CD4-positive, alpha-beta T cell (primary cell): ENCODE measurements at places on chromosomes 12 and 14.

DNA sequence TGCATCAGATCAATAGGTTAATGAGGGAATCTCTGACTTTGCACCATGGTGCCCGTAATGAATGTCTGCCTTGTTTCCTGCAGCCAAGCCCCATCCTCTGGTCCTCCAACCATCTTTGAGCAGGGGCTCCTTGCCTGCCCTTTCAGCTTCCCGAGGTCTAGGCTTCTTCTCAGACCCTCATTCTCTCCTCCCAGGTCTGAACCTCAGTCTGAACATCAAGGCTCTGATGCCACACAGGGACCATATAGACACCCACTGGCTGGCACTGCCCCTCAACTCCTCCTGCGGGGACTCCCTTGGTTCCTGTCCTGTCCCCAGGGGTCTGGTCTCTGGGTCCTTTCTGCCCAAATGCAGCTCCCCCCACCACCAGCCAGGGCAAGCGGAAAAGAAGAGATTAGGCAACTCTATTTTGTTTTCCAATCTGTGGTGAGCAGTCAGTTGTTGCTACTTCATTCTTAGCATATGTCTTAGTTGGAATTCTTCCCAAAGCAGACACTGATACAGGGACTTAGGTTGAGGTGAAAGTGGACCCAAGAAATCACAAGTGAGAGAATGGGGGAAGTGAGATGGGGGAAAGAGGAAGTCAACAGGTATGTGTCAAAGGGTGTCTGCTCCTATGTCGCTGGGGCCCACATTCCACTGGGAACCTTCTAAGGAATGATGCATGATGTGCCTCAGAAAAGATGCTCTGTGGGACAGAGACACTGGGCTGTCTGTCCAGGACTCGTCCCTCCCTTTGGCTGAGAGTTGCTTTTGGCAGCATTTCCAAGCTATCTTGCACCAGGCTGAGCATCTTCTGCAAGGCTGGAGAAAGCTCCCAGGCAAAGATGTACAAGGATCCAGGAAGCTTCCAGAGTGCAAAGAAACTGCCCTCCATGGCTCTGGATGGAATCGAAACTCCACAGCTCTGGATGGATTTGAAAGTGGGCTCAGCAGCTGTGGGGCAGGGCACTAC, 1096.5 kb upstream of the TMEM132C start:
- peaks cover 8% of the 10 kb centered on the region for H3K4me1 ChIP-seq
- no peak overlapping the region for H3K27ac ChIP-seq
- H3K4me3 ChIP-seq = no peak overlapping the region
- peaks cover 3% of the 10 kb centered on the region for H3K27me3 ChIP-seq

DNA sequence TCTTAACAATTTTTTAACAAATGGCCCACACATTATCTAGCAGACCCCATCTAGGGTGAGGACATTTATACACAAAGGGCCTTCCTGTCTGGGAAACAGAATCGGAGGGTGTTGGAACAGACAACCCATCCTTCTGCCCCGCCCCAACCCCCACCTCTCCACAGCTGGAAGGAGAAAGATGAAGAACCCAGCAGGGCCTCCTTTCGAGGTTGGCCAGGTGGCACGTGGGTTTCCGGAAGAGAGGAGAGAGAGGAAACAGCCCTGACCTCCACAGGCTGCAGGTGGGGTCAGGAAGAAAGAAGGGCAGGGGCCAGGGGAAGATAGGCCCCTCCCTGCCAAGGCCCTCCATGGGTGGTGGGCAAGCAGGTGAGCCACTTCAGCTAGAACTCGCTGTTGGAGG, 57.2 kb downstream of the LRRC74A start:
- peaks cover 6% of the 10 kb centered on the region for H3K4me1 ChIP-seq
- no peak overlapping the region for H3K4me3 ChIP-seq
- no peaks in the 10 kb centered on the region for H3K36me3 ChIP-seq
- no peak overlapping the region for H3K27ac ChIP-seq
- H3K27me3 ChIP-seq = no peaks in the 10 kb centered on the region

GRCh38 chr12:69052613-69053408, 119.8 kb upstream of the CPM start:
- no peak overlapping the region for H3K4me3 ChIP-seq
- no peaks in the 10 kb centered on the region for H3K4me1 ChIP-seq
- H3K27ac ChIP-seq = no peak overlapping the region
- no peak for DNase-seq

DNA sequence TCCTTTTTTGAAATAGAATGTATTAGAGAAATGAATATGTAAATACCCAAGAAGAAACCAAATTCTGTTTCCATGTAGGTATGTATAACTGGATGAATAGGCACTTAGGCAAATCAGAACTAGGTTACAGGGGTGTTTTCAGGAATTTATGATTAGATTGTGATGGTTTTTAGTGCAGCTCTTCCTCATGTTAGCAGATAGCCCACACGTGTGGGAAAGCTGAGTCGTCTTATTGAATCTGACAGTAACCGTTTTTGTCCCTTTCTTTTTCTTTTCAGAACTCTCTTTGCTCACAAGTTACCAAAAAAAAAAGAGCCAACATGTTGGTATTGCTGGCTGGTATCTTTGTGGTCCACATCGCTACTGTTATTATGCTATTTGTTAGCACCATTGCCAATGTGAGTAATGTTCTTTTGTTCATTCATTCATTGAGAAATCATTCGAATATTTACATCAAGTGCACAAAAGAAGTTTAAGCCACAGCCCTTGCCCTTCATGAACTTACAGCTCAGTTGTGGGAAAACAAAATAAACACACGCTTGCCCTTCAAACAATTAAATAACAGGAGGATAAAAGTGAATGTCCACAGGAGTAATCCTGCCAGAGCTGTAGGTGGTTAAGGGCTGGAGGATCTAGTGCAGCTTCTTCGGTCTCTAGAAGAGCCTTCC, 14.8 kb downstream of the EMP1 start:
- no peak for DNase-seq
- H3K36me3 ChIP-seq = no peaks in the 10 kb centered on the region
- H3K4me1 ChIP-seq = peaks cover 10% of the 10 kb centered on the region
- no peaks in the 10 kb centered on the region for H3K27me3 ChIP-seq
- H3K4me3 ChIP-seq = no peak overlapping the region
- no peak overlapping the region for H3K27ac ChIP-seq
